ENCODE measurements at places on chromosomes 2 and 18. TPM values are rescaled to one million over a fixed set of nuclear protein-coding genes. Genes with fewer than 3 reads are reported as not detected.
A peak's percentile ranks its signal among the peaks of the same experiment; 100 is the strongest.

The CEP68 gene
- 11.2 TPM for total RNA-seq

The SDC1 gene
- 32.0 TPM for total RNA-seq

The TUBA3E gene
- total RNA-seq, result not detected

The GLS gene
- total RNA-seq, result 97.4 TPM

The SAG gene
- total RNA-seq, result not detected

The EFR3B gene
- 0.96 TPM for total RNA-seq

The ACADL gene
- not detected for total RNA-seq

The TRIM54 gene
- total RNA-seq, result 2.0 TPM

The ONECUT2 gene
- total RNA-seq, result 4.3 TPM

The PHLPP1 gene
- 14.7 TPM for total RNA-seq

The HAAO gene
- not detected for total RNA-seq

The COL3A1 gene
- 1.0 TPM for total RNA-seq

The TCF23 gene
- not detected for total RNA-seq

The COQ10B gene
- 20.4 TPM for total RNA-seq

GRCh38 chr2:64501946-64502345 lies 22.2 kb upstream of the AFTPH start:
- no peak overlapping the region for H3K27ac ChIP-seq
- H3K4me3 ChIP-seq, result no peak overlapping the region
- no peaks in the 10 kb centered on the region for H3K27me3 ChIP-seq
- no peaks in the 10 kb centered on the region for H3K4me1 ChIP-seq
- no peaks in the 10 kb centered on the region for H3K36me3 ChIP-seq

DNA sequence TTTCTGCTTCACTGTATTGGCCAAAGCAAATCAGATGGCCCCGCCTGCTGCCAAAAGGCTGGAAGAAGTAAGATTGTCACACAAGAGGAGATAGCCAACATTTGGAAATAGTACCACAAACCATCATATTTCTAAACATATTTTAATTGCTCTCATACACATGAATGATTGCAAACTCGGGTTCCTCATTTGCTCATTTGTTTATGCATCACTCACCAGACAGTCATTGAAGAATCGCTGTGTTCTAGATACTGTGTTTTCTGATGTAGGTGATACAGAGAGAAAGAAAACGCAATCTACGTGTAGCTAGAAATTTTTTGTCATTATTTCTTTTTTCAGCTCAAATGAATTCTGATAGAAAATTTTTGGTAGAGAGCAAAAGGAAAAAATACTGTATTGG lies 1103.4 kb downstream of the TSN start:
- H3K27me3 ChIP-seq, result no peaks in the 10 kb centered on the region
- DNase-seq, result no peak
- no peaks in the 10 kb centered on the region for H3K4me1 ChIP-seq
- no peak overlapping the region for H3K27ac ChIP-seq
- no peak overlapping the region for H3K4me3 ChIP-seq

DNA sequence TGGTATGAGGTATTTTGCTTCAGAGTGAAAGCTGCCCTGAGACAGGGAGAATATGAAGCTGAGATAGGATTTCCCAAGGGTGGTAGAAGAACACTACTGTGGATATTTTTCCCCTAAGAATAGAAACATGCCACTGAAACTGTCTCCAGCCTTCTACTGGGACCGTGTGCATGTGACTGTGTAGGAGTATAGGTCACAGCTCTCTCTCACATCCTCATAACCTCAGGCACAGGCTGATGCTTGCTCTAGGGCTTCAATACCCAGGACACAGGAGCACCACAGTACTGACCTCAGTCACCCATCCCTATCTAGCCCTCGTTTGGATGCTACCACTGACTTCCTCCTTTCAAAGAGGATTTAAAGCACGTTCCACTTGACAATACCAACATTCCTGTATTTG lies 67.2 kb downstream of the REV1 start:
- no peaks in the 10 kb centered on the region for H3K4me1 ChIP-seq
- DNase-seq, result no peak
- H3K36me3 ChIP-seq, result peaks cover 13% of the 10 kb centered on the region
- no peak overlapping the region for H3K27ac ChIP-seq
- H3K4me3 ChIP-seq, result no peak overlapping the region
- H3K27me3 ChIP-seq, result no peaks in the 10 kb centered on the region

- DNase-seq, result no peak
- no peaks in the 10 kb centered on the region for H3K36me3 ChIP-seq
- H3K4me1 ChIP-seq, result no peaks in the 10 kb centered on the region
- peaks cover 43% of the 10 kb centered on the region for H3K27me3 ChIP-seq
- H3K27ac ChIP-seq, result no peak overlapping the region
- no peak overlapping the region for H3K4me3 ChIP-seq
Observed at GRCh38 chr2:16685340-16685715, 19.7 kb upstream of the CYRIA start.

DNA sequence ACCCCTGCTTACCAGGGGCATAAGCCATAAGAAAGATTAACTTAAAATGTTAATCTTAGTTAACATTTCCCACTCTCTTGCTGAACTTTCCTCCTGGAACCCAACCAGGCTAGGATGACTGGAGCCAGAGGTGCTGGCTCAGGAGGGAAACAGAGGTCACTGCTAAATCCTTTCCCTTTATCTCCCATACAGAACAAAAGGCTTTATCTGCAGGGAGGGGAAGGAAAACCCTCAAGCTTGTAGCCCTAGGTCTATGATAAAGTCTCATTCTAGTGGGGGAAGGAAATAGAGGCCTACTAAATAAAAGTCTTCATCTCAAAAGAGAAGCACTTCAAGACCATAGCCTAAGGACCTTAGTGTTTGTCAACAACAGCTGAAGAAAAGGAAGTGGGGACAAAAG lies 18.6 kb downstream of the HIBCH start:
- no peak overlapping the region for H3K4me3 ChIP-seq
- no peak overlapping the region for H3K27ac ChIP-seq
- H3K4me1 ChIP-seq, result no peaks in the 10 kb centered on the region
- H3K27me3 ChIP-seq, result no peaks in the 10 kb centered on the region
- H3K36me3 ChIP-seq, result no peaks in the 10 kb centered on the region
- DNase-seq, result no peak

DNA sequence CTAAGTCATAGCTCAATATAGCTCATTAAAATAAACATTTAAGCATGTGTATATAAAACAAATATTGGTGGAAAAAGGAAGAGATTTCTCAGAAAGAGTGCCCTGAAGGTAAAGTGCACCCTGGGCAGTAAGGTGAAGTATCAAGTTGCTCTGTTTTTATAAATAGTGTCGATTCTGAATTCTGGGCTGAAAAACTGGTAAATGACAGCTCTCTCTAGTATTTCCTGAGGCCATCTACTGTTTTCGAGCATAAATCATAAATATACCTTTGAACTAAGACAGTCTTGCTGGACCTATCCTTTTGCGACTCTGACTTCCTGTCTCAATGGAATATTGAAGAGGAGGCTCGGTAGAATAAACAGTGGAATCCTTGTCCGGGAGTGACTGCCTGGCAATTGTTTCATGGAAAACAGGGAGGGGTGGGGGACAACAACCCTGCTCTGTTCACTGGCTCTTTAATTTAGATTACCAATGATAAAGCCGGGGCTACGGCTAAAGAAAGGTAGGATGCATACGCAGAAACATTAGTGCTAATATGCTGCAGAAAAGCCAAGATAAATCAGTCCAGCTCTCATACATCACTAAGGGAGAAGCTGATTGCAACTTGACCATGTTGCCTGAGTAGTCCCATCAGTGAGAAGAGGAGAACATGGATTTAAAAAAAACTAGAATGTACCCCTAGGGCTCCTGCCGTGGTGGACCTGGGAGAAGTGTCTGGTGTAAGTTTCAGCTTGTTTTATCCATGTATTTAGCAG lies 124.1 kb downstream of the RAPGEF4 start:
- no peaks in the 10 kb centered on the region for H3K36me3 ChIP-seq
- H3K4me1 ChIP-seq, result no peaks in the 10 kb centered on the region
- no peaks in the 10 kb centered on the region for H3K27me3 ChIP-seq
- DNase-seq, result no peak
- H3K4me3 ChIP-seq, result no peak overlapping the region

GRCh38 chr2:27960237-27960912 lies 69.8 kb downstream of the BABAM2 start:
- H3K4me1 ChIP-seq, result peaks cover 13% of the 10 kb centered on the region
- no peaks in the 10 kb centered on the region for H3K27me3 ChIP-seq
- no peak overlapping the region for H3K4me3 ChIP-seq
- no peak overlapping the region for H3K27ac ChIP-seq
- no peaks in the 10 kb centered on the region for H3K36me3 ChIP-seq
- no peak for DNase-seq

DNA sequence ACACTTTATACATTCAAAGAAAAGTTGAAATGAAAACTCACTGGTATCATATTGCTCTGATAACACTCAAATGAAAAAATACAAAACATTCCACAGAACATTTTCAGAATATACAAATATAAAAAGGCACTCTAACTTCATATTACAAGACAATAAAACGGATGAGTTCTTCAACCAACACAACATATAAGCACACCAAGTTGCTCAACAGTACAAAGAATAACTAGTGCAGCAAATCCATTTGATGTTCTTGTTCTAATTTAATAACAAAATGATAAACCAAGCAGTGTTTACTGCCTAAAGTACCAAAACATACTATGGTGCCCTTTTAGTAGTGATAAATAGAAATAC lies 60.8 kb upstream of the PGAP1 start:
- H3K36me3 ChIP-seq, result no peaks in the 10 kb centered on the region
- peak overlapping the region; percentile 19 for H3K4me3 ChIP-seq
- H3K27ac ChIP-seq, result peak overlapping the region; percentile 30
- no peaks in the 10 kb centered on the region for H3K27me3 ChIP-seq

DNA sequence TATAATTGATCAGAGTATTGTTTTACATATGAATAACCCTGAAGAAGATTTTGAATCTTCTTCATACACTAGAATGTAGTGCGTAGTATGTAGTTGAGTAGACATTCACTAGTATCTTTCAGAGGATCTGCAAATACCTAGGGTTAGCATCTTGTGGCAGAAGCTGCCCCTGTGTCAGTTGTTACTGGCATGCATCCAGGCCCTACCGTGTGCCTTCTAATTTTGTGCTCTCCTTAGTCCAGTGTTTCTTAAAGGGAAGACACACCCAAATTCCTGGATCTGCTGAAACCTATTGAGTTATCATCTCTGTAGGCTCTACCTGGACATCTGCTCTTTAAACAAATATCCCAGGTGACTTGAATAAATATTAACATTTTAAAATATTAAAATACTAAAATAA lies 99.7 kb upstream of the SERTAD2 start:
- H3K36me3 ChIP-seq, result no peaks in the 10 kb centered on the region
- H3K4me1 ChIP-seq, result peaks cover 30% of the 10 kb centered on the region
- H3K27ac ChIP-seq, result peak overlapping the region; percentile 93
- H3K4me3 ChIP-seq, result no peak overlapping the region
- DNase-seq, result no peak

DNA sequence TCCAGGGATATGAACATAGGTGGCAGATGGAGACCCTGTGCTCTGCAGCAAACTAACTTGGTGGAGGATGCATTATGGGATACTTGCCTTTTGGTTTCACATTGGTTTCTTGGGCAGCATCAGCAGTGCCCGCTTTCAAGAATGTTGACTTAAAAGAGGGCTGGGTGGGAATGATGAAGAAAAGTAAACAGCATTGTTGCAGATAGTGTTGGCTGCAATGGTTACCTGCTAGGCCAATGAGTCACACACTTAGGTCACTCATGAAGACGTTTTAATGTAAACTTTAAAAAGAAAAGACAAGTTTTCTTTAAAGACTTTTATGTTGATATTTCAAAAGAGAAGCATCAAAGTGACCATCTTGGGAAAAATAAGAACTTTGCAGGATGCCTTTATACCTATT lies 26.1 kb upstream of the FAM237A start:
- no peak overlapping the region for H3K4me3 ChIP-seq
- no peaks in the 10 kb centered on the region for H3K36me3 ChIP-seq
- H3K27ac ChIP-seq, result no peak overlapping the region
- no peaks in the 10 kb centered on the region for H3K4me1 ChIP-seq

- DNase-seq, result no peak
- H3K36me3 ChIP-seq, result no peaks in the 10 kb centered on the region
- H3K27me3 ChIP-seq, result peaks cover 9% of the 10 kb centered on the region
- H3K4me1 ChIP-seq, result no peaks in the 10 kb centered on the region
- H3K27ac ChIP-seq, result no peak overlapping the region
Observed at GRCh38 chr18:572091-572830, 7.9 kb upstream of the CETN1 start.

GRCh38 chr2:31413025-31413424 lies 1.5 kb downstream of the XDH start:
- no peaks in the 10 kb centered on the region for H3K4me1 ChIP-seq
- H3K27ac ChIP-seq, result no peak overlapping the region
- peaks cover 3% of the 10 kb centered on the region for H3K27me3 ChIP-seq

DNA sequence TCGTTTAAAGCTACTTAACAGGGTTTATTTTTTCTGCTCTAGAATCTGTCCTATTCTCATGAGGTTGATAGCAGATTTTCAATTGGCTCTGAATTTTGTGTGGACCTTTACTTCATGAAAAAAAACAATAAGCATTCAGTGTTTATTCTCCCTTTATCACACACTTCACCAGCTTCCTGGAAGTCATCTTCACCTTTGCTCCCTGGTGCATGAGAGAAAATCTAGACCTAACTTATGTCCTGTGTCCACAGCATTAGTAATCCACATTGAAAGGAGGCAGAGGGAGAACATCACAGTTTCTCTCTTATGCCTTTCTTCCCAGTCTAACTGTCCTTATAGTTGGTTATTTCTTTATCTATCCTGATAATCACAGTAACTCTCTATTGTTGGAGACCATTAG lies 316.1 kb downstream of the PTH2R start:
- H3K4me3 ChIP-seq, result no peak overlapping the region
- H3K4me1 ChIP-seq, result no peaks in the 10 kb centered on the region
- H3K27me3 ChIP-seq, result no peaks in the 10 kb centered on the region
- H3K36me3 ChIP-seq, result no peaks in the 10 kb centered on the region
- no peak for DNase-seq

GRCh38 chr2:6523476-6523875 lies 342.2 kb downstream of the CMPK2 start:
- no peak overlapping the region for H3K4me3 ChIP-seq
- no peaks in the 10 kb centered on the region for H3K4me1 ChIP-seq
- H3K27ac ChIP-seq, result no peak overlapping the region
- no peaks in the 10 kb centered on the region for H3K27me3 ChIP-seq

- H3K27ac ChIP-seq, result no peak overlapping the region
- H3K27me3 ChIP-seq, result no peaks in the 10 kb centered on the region
- H3K4me1 ChIP-seq, result no peaks in the 10 kb centered on the region
Observed at GRCh38 chr2:157747695-157748370, 119.2 kb upstream of the ACVR1C start.

DNA sequence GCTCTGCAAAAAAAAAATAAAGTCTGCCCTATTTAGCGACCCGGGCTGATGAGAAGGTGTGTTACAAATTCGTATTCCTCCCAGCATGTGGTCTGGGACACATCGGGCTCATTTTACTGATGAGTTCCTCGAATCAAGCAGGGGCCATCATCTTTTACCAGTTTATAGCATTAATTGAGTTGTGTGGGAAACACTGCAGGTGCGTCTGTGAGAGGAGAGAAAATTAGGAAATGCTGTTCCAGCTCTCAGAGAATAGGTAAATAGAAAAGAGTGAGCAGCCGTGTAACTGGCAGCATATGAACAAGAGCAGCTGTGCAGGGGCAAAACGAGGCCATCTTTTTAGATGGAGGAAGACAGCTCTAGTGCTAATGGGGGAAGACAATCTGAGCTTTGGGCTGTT lies 216.7 kb downstream of the SETBP1 start:
- H3K36me3 ChIP-seq, result no peaks in the 10 kb centered on the region
- DNase-seq, result no peak
- no peak overlapping the region for H3K4me3 ChIP-seq
- H3K4me1 ChIP-seq, result no peaks in the 10 kb centered on the region
- no peak overlapping the region for H3K27ac ChIP-seq

GRCh38 chr2:239438368-239438767 lies 37.5 kb upstream of the HDAC4 start:
- no peaks in the 10 kb centered on the region for H3K36me3 ChIP-seq
- H3K4me1 ChIP-seq, result peaks cover 12% of the 10 kb centered on the region
- no peaks in the 10 kb centered on the region for H3K27me3 ChIP-seq
- H3K4me3 ChIP-seq, result no peak overlapping the region
- H3K27ac ChIP-seq, result no peak overlapping the region

Measured in HCT116 (cell line).